Osteocyte (in vitro differentiated cells): ENCODE measurements at places on chromosomes 6 and 20.
A peak's percentile ranks its signal among the peaks of the same experiment; 100 is the strongest.

GRCh38 chr6:88869263-88870020 is 94.0 kb downstream of the RNGTT start:
- DNase-seq, result no peak

- no peak for DNase-seq
Observed at GRCh38 chr6:135071541-135071940, 16.9 kb upstream of the HBS1L start.

GRCh38 chr20:24767623-24768100 is 181.4 kb upstream of the CST7 start:
- peak; percentile 68 for DNase-seq

- no peak for DNase-seq
Observed at GRCh38 chr6:136037242-136037875, 185.9 kb downstream of the PDE7B start.

DNA sequence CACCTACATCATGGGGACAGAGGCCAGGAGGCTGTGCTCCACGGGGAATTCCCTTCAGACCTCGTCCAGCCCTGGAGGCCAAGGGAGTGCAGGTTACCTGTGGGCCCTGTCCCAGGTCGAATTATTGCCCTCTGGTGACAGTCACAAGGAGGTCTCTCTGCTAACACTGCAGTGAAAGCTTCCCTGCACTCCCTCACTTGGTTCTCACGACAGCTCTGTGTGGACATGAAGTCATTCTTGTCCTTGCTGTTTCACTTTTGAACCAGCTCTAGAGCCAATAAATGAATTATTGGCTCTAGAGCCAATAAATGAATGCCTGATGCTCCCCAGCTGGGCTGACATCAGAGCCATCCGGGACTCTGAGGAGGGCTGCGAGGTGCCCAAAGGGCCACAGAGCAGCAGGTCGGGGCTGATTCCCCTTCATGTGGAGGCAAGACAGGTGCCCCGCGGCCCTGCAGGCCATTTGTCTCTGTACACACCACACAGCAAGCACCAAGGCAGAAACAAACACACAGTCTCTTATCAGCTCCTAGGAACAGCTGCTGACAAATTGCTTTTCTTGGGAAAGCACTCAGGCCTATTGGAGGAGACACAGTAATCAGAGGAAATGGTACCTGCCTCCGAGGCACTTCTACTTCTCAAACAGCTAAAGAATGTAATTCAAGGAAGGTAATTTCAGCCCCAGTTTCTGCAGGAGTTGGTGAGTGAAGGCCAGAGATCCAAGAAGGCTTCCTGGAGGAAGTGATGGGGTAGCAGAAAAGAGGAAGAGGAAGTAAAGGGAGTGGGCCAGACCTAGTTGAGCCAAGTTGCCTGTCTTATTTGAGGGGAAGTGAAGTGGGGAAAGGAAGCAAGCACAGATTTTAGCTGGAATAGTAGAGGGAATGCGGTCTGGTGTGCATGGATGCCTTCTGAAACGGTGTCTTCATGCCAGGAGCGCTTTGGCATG is 27.5 kb upstream of the TBXT start:
- DNase-seq, result no peak

- DNase-seq, result no peak
Observed at GRCh38 chr6:124057461-124057860, 253.8 kb downstream of the NKAIN2 start.

- no peak for DNase-seq
Observed at GRCh38 chr6:164095056-164095455, 680.5 kb downstream of the QKI start.

DNA sequence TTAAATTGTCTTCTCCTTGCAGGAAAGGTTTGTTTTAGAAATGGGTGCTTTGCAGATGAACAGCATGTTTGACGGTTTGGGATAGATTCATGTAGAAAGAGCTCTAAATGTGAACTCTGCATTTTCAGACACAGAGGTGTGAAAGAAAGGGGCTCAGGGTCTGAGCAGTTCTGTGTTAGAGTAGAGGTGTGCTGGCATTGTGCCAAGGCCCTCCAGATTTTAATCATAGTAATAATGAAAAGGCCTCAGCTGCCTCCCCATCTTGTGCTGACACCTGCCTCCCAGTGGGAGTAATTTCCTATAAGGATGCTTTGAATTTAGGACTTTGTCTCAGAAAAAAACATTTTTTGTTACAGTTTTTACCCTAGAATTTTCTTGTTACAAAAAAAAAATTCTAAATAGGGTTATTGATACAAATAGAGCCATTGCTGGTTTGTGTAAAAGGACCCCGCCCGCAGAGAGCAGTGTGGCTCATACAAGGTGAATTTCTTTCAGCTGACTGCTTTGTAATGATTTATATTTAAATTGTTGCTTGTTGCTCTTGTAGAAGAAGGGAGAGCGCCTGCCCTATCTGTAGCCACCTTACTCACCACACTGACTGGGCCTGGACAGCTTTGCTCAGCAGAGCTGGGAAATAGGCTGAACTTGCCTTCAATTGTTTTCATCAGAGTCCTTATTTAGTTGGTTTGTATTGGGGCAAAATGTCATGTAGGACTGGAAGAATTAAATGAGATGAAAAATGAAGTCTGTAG is 294.5 kb downstream of the ZFAND3 start:
- no peak for DNase-seq

GRCh38 chr6:89430201-89430962 is 2.6 kb upstream of the ANKRD6 start:
- no peak for DNase-seq

- DNase-seq, result no peak
Observed at GRCh38 chr6:79269877-79270276, 35.4 kb upstream of the HMGN3 start.

DNA sequence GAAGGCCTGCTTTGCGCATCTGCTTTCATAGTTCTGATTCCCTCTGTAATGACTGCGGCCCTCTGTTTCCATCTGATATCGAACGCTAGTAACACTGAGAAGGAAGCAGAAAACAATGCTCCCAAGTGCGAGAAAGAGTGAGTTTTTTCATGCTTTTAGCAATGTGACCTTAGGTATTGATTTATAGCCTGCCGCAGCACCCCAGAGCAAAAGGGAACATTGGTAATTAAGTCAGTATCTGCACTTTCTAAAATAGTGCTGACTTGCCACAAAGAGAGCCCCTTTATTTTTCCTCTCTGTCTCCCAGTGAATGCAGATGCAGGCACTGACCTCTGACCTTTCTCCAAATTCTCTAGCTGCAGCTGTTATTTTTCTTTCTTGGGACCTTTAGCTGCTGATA is 129.8 kb downstream of the HDGFL1 start:
- DNase-seq, result no peak

- no peak for DNase-seq
Observed at GRCh38 chr6:37757381-37757780, 59.7 kb upstream of the MDGA1 start.

GRCh38 chr6:27631609-27631916 is 158.7 kb upstream of the ZNF184 start:
- no peak for DNase-seq

DNA sequence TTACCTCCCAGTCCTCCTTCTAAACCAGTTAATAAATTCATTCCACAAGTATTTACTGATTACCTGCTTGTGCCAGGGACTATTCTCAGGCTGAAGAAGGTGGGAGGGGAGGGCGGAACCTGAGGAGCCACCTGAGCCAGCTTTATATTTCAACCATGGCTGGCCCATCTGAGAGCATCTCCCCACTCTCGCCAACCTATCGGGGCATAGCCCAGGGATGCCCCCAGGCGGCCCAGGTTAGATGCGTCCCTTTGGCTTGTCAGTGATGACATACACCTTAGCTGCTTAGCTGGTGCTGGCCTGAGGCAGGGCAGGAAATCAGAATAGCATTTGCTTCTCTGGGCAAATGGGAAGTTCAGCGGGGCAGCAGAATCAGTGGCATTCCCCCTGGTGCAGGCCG is 4.9 kb upstream of the AAR2 start:
- no peak for DNase-seq

DNA sequence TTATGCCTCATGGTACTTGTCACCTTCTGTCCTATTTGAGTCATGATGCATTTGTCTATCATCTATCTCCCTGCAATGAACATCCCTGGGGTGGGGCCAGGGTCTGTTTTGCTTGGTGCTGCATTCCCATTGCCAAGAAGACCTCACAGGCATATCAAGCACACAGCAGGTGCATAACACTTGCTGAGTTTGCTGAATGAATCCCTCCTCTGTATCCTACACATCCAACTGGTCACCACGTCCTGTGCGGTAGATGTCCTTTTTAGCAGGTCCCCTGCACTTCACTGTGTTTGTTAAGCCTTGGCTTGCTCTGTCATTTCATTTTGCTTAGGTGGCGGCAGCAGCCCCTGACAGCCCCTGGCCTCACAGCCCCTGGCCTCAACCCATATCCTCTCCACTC is 214.8 kb upstream of the RNF24 start:
- no peak for DNase-seq

DNA sequence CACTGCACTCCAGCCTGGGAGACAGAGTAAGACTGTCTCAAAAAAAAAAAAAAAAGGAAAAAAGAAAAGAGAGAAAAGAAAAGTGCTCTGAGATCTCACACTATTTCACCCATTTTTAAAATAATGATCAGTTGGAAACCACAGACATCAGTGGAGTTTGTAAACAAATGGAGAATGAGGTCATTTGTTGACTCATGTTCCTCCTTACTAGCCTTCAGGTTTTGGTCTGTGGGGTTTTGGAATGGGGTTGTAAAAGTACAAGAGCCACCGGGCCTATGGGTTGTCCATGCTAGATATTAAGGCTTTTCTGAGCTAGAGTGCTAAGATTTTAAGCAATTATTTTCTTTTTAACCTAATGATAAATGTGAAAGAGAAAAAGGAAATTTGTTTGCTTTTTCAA is 104.4 kb upstream of the PRL start:
- DNase-seq, result no peak

- DNase-seq, result peak; percentile 88
Observed at GRCh38 chr20:346640-347316, at the start of gene NRSN2. Gene NRSN2, plus strand, starts transcription at chr20:347111. Its CDS starts 2,533 bp downstream, at chr20:349644.

DNA sequence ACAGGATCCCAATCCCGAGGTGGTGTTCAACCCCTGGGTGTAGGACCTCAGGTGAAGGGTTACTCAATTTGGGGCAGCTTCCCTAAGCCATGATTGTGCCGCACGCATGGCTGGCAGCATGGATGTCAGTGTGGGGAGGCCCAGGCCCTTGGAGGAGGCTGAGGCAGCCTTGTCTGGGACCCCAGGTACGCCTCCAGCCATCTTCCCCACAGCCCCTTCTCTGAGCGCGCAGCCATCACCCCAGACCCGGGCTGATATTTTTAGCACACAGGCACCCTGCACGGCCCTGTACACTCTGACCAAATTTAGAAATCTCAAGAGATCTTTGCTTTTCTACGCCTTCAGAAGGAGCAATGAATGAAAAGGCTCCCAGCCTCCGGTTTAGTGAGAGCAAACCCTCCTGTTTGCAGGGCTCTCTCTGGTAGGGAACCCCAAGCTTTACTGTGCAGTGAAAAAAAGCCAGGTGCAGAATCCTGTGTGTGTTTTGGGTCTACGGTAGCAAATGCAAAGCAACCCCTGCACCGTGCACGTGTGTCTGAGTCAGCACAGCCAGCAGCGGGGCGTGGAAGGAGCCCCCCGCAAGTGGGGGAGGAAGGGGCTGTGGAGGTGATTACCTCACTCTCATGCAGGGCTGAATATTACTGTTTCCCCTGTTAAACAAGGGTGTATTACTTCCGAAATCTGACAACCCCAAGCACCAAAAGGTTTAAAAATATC is 44.3 kb downstream of the CTCFL start:
- no peak for DNase-seq

DNA sequence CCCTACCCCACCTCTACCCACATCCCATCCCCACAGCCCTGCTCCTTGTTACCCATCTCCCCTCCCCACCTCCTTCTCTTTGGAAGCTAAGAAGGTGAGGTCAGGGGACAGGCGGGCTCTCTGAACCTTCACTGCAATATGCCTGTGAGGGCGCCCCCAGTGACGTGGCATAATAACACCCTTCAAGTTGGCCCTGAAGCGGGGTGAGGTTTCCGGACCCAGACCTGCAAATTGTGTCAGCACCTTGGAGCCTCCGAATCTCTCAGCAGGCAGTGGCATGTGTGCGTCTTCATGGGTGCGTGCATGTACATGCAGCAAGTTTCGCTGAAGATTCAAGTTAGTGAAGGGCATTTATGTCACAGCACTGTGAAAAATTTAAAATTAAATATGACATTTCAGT is 114.6 kb downstream of the SOBP start:
- no peak for DNase-seq

DNA sequence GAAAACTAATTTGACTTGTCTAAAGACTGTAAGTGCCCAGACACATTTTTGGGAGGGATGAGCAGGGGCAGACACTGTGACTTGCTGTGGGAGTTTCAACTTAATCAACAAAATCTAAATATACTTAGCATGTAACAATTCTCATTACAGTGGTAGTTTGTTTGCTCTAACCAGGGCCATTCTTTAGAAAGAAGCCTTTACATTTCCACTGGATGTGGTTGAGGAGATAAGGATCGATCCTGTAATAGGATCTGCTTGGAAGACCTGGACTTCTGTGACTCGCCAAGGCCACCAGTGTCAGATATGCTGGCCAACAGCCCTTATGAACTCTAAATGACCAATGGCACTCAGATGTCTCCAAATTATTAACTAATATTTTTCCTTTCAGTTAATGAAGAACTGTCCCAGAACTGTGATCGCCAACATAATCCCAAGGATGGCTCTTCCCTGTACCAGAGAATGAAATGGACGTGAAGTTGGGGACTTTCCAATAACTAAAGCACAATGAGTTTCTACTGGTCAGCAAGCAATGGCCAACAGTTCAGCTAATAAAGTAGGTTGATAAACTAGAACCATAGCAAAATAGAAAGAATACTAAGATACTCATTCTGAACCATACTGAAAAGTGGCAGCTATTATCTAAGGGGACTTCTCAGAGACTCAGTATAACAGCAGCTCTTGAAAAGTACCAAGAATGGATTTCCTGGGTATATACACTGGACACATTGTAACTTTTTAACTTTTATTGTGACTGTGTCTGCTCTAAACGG is 7.5 kb downstream of the SMLR1 start:
- no peak for DNase-seq

- no peak for DNase-seq
Observed at GRCh38 chr6:64727075-64727474, 980.0 kb downstream of the EYS start.

DNA sequence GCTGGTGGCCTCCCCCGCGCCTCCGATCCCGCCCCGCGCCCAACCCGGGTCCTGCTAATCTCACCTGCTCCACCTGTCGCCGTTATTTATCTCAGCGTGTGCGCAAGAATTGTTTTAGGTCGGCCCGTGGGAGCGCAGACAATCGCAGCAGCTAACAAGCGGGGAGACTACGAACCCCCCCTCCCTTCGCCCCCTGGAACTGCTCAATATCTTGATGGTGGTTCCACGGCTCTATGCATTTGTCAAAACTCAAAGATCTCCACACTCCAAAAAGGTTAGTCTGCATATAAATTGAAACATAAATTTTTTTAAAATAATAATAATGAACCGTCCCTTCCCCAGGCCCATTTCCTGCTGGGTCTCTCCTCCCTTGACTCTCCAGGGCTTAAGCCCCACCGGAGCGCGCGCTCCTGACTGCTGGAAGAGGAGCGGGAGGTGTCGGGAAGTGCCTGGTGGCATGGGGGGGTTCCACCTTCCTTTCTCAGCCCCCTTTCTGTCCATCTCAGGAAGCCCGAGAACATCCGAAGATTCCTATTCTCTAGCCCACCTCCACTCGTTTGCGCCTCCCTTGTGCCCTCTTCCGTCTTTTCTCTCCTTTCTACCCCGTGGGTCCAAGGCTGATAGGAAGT is 1.6 kb upstream of the MDGA1 start:
- peak; percentile 83 for DNase-seq

GRCh38 chr20:19589787-19590362 is 168.2 kb upstream of the RIN2 start:
- DNase-seq, result no peak

GRCh38 chr6:143191361-143191760 is 130.7 kb downstream of the AIG1 start:
- no peak for DNase-seq

- DNase-seq, result no peak
Observed at GRCh38 chr6:33613146-33613794, 7.9 kb upstream of the ITPR3 start.
